ENCODE measurements at places on chromosomes 3 and 15.

- no peak for DNase-seq
These were observed 50.1 kb downstream of the UBE2E2 start for GRCh38 chr3:23253214-23253613.

GRCh38 chr3:4704552-4704951 is 211.4 kb downstream of the ITPR1 start:
- no peak for DNase-seq

DNA sequence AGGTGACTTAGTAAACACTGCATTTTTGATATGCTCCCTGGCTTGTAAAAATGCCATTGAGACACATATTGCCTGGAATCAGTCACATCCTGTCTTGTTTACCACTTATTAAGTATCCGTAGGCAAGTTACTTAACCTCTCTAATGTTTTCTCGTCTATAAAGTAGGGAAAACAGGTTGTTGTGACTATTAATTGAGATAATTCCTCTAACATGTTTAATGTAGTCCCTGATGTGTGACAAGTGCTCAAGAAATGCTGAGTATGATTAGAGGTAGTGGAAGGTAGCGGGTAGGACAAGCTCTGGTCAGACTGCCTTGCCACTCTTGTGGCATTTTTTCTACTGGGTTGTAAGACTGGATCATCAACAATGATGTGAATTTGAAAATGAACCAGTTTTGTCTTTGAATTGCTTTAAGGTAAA is 54.1 kb downstream of the NFKBIZ start:
- DNase-seq, result no peak

DNA sequence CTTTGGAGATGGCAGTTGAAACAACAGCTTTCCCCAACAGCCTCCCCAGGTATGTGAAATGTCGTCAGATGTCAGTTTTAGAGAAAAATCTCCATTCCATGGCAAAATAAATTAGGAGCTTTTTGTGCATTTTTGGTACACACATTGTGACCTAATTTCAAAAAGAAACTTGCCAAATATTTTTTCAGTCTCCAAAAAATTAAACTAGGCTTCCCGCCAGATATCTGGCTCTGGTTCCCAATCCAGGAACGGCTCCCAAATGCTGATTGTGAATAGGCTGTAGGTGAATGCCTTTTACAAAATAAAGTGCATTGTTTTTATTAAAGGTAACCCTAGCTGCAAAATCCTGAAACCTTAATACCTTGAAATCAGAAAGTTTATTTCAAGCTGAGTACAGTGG is 10.9 kb downstream of the KCNAB1 start:
- DNase-seq, result no peak

DNA sequence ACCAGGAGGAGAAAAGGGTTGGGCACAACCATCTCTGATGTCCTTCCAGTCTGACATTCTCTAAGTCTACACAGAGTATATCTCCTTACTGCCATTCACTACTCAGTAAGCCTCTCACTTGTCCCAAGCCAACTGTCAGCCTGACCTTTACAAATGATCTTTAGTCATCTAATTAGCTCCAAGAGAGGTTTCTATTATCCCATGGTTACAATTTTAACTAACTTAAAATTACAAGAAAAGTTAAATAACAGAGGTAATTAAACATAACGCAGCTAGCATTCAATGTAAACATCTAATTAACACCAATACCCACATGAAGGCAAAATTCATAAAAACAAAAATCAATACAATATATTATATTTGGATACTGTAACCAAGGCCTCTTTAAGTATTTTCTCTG is 126.9 kb downstream of the LSAMP start:
- no peak for DNase-seq

GRCh38 chr3:25191673-25192072 is 236.4 kb upstream of the RARB start:
- DNase-seq, result no peak

DNA sequence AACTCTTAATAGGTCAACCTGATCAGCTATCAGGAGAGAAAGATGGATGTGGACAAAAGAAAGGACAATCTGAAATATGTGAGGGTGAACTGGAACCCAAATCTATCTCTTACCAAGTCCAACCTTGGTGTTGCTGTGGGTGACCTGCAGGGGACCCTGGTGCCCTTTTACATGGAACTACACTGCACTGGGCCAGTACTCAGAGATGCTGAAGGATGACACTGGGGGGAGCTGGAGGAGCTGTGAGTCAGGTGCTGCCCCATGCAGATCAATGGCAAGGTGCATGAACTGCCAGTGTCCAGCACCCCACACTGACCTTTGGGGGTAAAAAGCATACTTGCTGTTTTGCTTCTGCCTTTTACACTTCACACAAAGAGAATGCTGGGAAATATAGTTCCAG is 55.6 kb upstream of the TBC1D5 start:
- no peak for DNase-seq

GRCh38 chr15:90957031-90957790 is 2.5 kb downstream of the RCCD1 start:
- DNase-seq, result no peak

DNA sequence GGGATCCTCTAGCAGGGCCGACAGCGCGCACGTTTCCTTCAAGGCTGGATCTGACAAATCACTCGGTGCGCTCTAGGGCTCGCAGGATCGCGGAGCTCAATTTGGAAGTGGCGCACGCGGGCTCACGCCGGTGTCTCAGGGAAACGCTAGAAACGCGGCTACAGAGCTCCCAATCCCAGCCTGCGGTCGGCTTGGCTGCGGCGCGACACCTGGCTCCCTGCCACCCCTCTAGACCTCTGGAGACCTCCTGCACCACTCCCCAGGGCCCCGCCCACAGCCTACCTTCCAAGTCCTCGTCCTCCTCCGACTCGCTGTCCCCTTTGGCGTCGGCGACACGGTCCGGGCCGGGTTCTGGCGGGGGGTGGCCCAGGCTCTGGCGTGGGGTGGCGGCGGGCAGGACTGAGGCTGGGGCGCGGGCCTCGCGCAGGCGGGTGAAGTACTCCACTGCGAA is 596 bp downstream of the PRKAR2A start:
- DNase-seq, result peak; percentile 68

DNA sequence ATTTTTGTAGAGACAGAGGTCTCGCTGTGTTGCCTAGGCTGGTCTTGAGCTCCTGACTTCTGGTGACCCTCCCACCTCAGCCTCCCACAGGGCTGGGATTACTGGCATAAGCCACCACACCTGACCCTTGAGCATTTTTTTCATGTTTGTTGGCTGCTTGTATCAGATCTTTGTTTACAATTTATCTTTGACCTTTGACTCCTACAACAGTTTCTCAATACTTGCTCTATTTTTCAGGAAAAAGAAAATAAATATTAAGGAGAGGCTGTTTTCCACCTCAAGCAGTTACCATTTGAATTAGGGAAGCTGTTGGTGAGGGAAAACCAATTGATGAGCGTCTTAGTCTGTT is 44.5 kb downstream of the LIMD1 start:
- DNase-seq, result no peak

DNA sequence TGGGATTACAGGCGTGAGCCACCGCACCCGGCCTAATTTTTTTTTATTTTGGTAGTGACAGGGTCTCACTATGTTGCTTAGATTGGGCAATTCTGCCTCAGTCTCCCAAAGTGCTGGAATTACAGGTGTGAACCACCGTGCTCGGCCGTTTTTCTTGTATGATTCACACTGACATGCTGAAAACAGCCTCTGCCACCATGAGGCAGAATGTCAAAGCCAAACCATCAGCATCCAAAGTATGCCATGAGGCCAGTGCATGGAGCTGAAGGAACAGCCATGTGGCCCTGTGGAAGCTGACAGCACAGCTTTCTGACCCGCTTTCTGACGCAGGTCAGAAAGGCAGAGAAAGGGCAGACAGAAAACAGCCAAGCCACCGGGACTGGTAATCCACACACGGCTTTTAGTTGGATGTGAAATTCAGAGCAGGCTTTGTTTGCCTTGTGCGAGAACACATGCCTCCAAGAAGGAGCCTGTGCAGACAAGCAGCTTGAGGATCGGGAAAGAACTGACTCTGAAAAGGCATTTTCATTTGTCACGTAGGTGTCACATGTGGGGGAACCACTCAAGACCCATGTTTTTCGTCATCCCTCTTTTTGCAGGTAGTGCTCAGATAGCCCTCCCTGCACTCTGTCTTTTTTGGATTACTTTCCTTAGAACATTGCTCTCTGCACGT is 25.1 kb downstream of the XYLB start:
- DNase-seq, result no peak

- DNase-seq, result no peak
These were observed 96.2 kb upstream of the ACP3 start for GRCh38 chr3:132220986-132221385.

- no peak for DNase-seq
These were observed 194.0 kb upstream of the LRRN1 start for GRCh38 chr3:3605226-3605625.

GRCh38 chr15:47570881-47571640 is 146.2 kb upstream of the SEMA6D start:
- no peak for DNase-seq

- DNase-seq, result no peak
These were observed 909.7 kb downstream of the PLOD2 start for GRCh38 chr3:145251311-145251710.

GRCh38 chr3:69878254-69878653 is 121.3 kb upstream of the SAMMSON start:
- DNase-seq, result no peak

- no peak for DNase-seq
These were observed 1476.3 kb upstream of the CADM2 start for GRCh38 chr3:83482402-83483070.

- DNase-seq, result no peak
These were observed 81.4 kb upstream of the TBC1D5 start for GRCh38 chr3:17823816-17824215.

- DNase-seq, result no peak
These were observed 116.3 kb downstream of the RPL22L1 start for GRCh38 chr3:170753421-170754310.

DNA sequence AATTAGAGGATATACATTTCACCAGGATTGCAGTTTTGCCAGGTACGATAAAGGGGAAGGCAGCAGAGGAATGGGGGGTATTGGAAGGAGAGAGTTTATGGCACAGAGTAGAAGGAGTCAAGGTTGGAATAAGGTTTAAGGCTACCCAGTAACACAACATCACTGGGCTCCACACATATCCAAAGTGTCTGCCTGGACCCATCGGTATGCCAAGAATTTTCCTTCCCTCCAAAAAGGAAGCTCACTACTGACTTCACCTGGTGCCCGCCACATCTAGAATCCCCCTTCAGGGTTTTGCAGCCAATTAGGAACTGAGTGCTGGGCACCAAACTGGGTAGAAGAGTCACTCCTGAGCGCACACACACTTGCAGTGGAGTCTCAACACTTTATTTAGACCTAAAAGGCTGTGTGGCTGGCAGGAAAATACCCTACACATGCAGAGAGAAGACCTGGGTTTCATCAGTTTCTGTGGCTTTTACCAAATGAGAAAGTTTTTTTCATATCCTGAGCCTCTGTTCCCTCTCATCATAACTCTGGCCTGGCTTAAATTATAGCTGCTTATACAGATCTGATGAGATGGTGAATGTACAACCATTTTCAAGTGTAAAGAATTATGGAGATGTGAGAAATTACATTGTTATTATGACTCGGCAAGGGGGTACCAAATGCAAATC is 190.8 kb upstream of the LPP start:
- DNase-seq, result no peak

DNA sequence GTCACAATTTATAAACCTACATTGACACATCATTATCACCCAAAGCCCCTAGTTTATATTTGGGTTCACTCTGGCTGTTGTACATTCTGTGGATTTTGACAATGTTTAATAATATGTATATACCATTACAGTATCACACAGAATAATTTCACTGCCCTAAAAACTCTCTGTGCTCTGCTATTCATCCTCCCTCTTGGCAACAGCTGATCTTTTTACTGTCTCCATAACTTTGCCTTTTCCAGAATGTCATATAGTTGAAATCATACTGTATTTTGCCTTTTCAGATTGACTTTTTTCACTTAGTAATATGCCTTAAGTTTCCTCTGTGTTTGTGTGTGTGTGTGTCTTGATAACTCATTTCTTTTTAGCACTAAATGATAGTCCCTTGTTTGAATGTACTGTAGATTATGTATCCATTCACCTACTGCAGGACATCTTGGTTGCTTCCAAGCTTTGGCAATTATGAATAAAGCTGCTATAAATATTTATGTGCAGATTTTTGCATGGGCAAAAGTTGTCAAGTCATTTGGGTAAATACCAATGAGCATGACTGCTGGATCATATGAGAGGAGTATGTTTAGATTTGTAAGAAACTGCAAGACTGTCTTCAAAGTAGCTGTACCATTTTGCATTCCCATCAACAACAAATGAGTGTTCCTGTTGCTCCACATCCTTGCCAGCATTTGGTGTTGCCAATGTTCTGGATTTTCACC is 9.5 kb downstream of the PARP15 start:
- DNase-seq, result no peak

GRCh38 chr15:70976851-70977250 is 84.2 kb downstream of the LRRC49 start:
- DNase-seq, result no peak

GRCh38 chr15:33021806-33022389 is 172.6 kb downstream of the FMN1 start:
- DNase-seq, result peak; percentile 47

DNA sequence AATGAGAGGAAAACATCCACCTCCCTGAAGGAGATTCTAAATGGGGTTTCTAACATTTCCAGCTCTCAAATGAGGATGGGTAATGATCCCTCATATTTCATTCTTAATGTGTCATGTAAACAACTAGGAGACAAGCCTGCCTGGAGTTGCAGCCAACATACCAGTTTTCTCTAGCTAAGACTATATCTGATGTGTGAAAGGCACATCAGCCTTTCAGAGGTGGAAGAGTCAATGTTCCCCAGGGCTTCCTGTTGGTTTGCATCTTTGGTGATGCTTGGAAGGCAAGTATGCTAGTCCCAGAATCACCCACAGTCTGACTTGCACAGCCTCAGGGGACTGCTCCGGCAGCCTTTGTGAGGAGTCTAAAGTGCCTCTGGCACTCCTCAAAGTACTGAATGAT is 921.2 kb downstream of the SQOR start:
- DNase-seq, result no peak

- no peak for DNase-seq
These were observed 38.9 kb downstream of the ANO10 start for GRCh38 chr3:43582866-43583265.
